ENCODE measurements at places on chromosomes 7 and 10.

DNA sequence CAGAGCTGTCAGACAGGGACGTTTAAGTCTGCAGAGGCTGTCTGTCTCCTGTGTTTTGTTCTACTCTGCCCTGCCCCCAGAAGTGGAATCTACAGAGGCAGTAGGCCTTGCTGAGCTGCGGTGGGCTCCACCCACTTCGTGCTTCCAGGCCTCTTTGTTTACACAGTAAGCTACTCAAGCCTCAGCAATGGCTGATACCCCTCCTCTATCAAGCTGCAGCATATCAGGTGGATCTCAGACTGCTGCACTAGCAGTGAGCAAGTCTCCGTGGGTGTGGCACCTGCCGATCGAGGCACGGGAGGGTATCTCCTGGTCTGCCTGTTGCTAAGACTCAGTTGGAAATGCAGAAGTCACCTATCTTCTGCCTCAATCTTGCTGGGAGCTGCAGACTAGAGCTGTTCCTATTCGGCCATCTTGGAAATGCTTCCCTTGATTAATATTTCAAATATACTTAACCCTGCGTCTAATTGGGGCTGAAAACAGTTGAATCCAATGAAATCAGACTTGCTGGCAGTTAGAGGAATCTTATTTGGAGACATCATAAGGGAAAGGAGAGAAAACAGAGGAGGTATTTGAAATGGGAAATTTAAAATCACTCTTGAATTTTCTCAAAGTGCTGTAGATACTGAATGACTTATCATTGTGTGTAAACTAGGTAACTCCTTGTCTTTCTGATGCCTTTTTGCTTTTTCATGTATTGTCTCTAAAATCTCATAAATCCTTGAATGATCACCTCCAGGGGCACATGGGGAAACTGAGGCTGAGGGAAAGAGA lies 13.8 kb upstream of the CYP3A5 start:
- DNase-seq: no peak

DNA sequence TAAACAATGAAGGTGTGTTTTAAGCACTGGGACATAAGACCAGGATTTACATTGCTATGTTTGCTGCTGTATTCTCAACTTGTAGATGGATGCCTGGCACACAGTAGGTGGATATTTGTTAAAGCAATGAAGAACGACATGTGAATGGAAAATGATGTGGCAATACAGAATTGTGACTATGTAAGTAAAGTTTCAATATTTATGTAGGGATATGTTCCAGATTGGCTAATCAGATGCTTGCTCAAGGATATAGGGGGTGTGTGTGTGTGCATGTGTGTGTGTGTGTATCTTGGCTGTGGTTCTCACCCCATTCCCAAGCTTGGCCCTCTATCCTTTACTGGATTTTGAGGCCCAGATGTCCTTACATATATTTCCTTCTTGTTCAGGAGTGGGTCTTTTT lies 42.7 kb upstream of the LAMB1 start:
- DNase-seq: no peak

DNA sequence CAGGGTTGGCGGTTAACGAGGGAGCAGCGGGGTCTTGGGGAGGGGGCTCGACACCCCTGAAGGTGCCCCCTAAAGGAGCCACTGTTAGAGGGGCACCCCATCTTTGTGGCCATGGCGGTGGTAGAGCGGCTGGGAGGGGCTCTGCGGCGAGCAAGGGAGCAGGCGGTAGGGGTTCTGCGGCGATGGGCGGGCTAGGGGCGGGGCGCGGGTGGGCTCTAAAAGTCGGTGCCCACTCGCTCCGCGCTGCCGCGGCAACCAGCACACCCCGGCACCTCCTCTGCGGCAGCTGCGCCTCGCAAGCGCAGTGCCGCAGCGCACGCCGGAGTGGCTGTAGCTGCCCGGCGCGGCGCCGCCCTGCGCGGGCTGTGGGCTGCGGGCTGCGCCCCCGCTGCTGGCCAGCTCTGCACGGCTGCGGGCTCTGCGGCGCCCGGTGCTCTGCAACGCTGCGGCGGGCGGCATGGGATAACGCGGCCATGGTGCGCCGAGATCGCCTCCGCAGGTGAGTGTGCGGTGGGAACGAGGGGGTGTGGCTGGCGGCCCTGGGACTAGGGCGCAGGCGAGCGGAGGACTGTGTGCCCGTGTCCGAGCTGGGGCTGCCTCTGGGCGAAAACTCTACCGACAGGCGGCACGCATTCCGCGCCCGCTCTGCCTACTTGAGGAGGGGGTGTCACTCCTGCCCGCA lies at the start of gene MEST:
Gene MEST, plus strand, starts transcription at position 245 of the 682 bp plus-strand sequence. Its CDS starts 229 bp downstream, at position 474.
- no peak for DNase-seq

GRCh38 chr10:12549297-12549696 lies 199.9 kb downstream of the CAMK1D start:
- DNase-seq: no peak

GRCh38 chr7:157875230-157876179 lies 538.7 kb downstream of the DNAJB6 start:
- DNase-seq: no peak

- DNase-seq: no peak
These were observed 6.2 kb upstream of the PIK3CG start for GRCh38 chr7:106858618-106859532.

DNA sequence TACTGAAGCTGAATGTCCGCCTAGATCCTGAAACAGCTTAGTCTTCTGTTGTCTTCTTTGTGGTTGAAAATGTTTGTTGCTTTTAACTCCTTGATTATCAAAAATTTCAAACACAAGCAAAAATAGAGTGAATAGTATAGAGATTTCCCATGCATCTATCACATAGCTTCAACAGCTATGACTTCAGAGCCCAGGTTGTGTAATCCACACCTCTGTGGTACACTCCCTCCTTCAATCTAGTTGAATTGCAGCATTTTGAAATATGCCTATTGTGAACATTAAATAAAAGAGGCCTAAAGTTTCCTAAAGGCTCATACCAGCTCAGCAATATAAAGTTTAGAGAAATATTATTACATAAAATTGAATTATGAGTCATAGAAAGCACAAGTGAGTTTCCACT lies 204.7 kb upstream of the HDAC9 start:
- no peak for DNase-seq

DNA sequence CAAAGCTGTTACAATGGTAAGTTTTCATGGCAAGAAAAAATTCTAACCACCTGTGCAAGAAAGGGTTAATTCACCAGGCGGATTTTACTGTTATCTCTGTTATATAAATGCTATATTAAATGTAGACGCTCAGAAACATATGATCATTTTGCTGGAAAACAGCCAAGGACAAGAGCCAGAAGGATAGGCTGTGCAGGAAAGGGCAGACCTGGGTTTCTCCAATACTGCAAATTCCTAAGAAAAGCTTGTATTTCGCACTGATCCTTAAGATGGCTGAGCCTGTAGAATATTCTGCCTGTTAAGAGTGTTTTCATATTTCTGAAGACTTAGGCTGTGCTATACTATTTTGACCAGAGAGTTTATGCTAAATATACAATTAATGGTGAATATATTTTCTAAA lies 564.1 kb upstream of the KCND2 start:
- DNase-seq: no peak

- DNase-seq: peak; percentile 76
These were observed 94.1 kb downstream of the PIP4K2A start for GRCh38 chr10:22620140-22620857.

GRCh38 chr10:114102256-114102655 lies 58.6 kb downstream of the ADRB1 start:
- DNase-seq: no peak

DNA sequence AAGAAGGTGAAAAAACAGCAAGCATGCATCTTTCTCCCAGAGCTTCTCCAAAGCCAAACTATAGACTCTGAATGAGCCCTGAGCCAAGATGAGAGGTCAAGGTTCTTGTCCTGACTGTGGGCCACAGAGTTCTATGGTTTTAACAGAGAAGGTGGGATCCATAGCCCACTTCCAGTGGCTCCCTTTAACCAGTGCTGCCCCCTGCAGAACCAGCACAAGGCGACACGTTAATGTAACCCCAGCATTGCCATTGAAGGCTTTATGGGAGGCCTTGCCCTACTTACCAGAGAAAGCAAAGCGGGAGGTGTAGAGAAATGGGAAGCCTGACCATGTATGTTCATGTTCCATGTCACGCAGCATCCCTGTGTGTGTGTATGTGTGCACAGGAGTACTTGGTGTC lies 243.6 kb downstream of the PRPF18 start:
- no peak for DNase-seq

- DNase-seq: no peak
These were observed 7.4 kb downstream of the PRPS1L1 start for GRCh38 chr7:18020138-18020715.

GRCh38 chr7:121798453-121798840 lies 74.5 kb upstream of the PTPRZ1 start:
- DNase-seq: no peak

DNA sequence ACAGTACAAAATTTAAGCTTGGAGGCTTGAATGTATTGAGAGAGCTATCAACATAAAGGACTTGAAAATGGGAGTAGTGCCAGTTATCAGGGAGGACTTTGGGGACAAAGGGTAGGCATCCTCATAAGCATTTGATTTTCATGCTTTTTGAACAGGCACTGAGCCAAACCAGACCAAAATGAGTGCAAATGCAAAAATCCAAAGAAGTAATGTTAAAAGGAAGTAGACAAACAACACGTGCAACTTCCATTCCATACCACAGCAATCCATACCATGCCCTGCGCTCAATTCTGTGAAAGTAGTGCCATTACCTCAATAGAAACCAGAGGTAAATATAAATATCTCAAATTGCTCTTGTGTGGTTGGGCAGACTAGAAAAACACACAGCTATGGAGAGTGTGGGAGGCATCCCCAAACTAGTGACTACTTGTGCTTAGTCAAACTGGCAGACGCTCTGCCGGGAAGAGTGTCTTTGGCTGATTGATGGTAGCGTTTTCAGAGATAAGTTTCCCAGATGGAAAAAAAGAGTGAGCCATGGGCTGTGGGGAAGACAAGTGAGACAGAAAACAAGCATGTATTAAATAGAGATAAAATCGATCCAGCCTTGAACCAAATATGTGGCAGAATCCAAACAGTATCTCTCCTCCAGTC lies 161.5 kb downstream of the CREB5 start:
- DNase-seq: no peak

DNA sequence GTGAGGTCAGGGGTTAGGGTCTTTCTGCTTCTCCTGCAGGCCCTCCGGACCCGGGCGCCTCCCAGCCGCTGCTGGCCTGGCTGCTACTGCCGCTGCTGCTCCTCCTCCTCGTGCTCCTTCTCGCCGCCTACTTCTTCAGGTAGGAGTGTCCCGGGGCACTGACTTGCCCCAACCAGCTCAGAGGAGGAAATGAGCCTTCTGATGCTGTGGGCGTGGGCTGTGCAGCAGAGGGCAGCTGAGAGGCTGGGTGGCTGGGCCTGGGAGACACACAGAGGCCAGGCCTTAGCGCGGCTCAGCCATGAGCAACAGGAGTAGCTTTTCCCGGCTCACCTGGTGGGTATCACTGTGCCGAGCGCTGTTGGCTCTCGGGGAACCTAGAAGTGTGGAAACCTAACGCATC lies 78.9 kb downstream of the MKI67 start:
- DNase-seq: no peak

DNA sequence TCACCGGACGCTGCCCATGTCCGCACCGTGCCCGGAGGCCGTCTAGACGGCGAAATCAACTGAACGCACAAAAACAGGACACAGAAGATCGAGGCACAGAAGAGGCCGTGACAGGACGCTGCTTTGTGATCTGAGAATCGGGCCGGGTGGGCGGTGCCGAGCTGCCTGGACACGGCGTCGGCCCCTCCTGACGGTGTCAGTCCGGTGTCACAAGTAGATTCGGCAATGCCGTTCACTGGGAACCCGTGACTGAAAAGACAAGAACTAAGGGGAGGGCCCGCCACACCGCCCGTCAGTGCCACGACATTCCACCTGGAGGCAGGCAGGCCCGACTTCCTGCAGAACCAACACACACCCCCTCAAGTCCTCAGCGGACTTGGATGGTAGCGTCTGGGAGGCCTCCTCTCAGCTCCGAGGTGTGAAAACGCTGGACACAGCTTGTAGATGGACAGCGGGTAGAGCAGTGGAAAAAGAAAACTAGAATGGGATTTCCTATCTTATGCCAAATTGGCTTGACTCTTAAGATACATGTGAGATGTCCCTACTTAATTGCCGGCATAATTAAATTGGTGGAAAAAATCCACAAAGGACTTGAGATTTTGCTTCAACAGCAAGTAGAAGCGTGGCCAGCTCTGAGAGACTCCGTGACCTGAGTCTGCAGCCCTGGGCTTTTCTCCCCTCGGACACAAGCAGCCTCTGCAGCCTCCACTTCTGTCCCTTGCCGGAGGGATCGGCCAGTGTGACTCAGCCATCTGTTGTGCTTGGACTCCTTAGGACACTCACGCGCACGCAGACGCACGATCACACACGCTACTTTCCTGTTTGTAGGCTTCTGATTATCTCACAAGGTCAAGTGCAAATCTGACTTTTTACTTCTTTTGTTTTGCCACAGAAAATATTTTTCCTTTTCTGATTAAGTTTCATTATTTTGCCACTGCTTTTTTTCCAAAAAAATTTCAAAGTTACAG lies 269.0 kb downstream of the DIP2C start:
- no peak for DNase-seq

DNA sequence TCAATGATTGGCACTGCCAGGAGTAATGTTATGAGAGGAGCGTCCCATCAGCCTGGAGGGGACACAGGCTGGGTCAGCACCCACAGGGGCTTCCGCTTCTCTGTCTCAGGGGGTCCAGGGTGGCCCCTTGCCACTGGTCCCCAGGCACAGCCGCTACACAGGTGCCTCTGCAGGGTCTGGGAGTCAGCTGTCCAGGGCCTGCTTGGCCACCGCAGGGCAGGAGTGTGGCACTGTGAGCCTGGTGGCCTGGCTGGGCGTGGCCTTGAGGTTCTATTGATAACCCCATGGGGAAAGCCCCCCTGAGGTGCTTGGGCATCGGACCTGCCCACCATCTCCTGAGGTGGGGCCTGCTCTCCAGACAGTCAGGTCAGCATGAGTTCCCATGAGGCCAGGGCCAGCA lies 136.6 kb downstream of the LHPP start:
- DNase-seq: no peak

- no peak for DNase-seq
These were observed 5.1 kb upstream of the CAV2 start for GRCh38 chr7:116494472-116494871.

- no peak for DNase-seq
These were observed 290.3 kb downstream of the CDK14 start for GRCh38 chr7:90886416-90886815.

- DNase-seq: no peak
These were observed 45.9 kb downstream of the MCMBP start for GRCh38 chr10:119826771-119827170.

GRCh38 chr7:80785961-80786536 lies 132.8 kb downstream of the SEMA3C start:
- DNase-seq: no peak

- DNase-seq: no peak
These were observed 57.2 kb upstream of the INPP5A start for GRCh38 chr10:132480356-132480755.

- DNase-seq: no peak
These were observed 83.9 kb downstream of the PIP4K2A start for GRCh38 chr10:22630234-22631174.

DNA sequence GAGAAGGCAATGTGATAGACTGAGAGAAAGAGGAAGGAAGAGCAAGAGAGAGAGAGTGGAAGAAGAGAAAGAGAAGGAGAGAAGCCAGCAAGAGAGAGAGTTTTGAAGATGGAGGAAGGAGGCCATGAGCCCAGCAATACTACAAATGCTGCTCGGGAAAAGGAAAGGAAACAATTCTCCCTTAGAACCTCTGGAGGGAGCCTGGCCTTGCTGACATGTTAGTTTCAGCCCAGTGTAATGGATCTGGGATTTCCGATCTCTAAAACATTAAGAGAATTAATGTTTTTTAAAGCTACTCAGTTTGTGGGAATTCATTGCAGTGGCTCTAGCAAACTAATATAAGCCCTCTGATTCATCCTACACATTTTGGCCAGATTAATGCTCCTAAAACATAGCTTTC lies 206.8 kb upstream of the MTPN start:
- no peak for DNase-seq

GRCh38 chr10:44046605-44047004 lies 338.3 kb downstream of the CXCL12 start:
- no peak for DNase-seq

All from substantia nigra (tissue), 51 donors.